ENCODE measurements at places on chromosomes 13 and 19.
A peak's percentile ranks its signal among the peaks of the same experiment; 100 is the strongest.

DNA sequence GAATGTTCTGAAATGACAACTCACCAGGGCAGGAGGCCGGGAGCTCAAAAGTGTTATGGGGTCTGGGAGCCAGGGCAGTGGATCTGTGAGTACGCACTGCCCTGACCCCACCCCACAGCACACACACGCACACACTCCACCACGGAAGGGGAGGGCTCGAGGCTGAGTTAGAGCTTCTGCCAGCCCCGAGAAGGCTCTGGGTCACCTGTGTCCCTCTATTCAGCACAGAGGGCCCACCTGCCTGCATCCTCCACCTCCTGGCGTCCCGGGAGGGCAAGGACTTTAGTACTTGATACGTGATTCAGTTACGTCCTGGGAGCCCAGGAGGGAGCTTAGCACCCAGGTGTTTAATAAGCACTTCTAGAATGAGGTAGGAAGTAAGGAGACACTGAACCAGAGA is 190.0 kb upstream of the GPR12 start:
- DNase-seq = no peak

DNA sequence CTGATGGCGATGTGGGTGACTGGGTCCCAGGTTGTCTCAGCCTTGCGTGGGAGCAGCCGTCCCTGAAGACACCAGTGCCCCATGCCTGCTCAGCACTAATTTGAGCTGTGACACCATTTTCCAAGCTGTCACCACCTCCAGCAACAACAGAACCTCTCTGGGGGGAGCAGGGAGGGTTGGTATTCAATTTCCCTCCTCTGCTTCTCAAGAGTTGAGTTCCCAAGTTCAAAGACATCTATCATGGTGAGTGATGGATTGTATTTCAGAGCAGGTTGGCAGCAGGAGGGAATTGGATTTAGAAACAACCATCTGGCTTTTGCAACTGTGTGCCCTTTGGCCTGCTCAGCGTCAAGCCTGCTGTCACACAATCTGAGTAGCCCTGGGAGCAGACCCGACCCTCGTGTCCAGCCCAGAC is 46.9 kb upstream of the UQCRFS1 start:
- no peak for DNase-seq

GRCh38 chr19:11446652-11447301 is 11.3 kb downstream of the PRKCSH start:
- DNase-seq = peak; percentile 11

GRCh38 chr19:21604351-21604926 is 99.0 kb downstream of the ZNF429 start:
- DNase-seq = no peak

GRCh38 chr19:38808741-38809140 is 4.0 kb downstream of the LGALS4 start:
- DNase-seq = no peak

- DNase-seq = peak; percentile 99
These were observed 61.7 kb downstream of the SERP2 start for GRCh38 chr13:44435142-44435918.

DNA sequence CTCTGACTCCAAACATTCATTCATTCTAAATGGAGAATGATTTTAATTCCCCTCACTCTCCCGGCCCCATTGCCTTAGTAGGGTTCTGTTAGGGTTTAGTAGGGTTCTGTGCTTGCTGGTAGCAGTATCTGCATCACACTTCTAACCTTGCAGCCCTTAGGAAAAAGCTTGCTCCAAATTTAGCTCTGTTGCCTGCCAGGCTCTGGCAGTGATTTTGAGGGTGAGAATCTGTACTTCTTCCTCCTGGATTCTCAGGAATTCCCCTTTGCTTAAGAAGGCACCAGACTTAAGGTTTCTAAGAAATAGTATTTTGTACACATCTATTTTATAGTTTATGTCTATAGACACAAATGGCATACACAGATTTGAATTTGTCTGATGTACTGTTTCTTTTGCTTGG is 14.7 kb downstream of the B3GLCT start:
- DNase-seq = no peak

DNA sequence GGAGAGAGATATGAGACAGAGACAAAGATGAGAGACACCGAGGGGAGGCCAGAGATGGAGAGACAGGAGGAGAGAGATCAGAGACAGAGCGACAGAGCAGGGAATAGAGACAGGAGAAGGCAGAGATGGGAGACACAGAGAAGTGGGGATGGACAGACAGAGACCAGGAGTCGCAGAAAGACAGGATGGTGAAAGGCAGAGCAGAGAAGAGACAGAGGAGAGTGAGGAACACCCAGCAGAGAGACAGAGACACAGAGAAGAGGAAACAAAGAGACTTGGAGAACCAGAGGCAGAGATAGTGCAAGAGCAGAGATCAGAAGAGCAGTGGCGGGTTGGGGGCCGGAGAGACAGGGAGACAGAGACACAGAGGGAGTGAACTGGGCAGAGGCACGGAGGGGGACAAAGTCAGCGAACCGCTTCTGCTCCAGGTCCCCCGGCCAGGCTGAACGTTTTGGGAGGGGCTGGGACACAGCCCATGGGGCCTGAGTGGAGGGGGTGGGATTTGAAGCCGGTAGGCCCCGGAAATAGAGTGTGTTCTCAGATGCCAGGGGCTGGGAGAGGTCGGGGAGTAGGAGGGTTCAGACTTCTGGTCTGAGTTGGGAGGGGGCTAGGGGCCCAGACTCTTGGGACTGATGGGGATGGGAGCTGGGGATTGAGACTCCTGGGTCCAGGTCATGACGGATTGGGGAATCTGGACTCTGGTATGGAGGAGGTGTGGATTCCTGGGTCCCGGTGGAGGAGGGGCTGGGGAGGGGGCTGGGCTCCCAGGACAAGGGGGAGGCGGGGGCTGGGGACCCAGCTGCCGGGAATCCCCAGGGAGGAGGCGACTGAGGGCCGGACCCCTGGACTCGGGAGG is 654 bp downstream of the ZNF579 start:
- peak; percentile 41 for DNase-seq

All from Kasumi-1 (cell line).